ENCODE measurements at places on chromosomes 1 and 21.

GRCh38 chr1:154353460-154353904 is 28.2 kb downstream of the ATP8B2 start:
- DNase-seq: no peak

DNA sequence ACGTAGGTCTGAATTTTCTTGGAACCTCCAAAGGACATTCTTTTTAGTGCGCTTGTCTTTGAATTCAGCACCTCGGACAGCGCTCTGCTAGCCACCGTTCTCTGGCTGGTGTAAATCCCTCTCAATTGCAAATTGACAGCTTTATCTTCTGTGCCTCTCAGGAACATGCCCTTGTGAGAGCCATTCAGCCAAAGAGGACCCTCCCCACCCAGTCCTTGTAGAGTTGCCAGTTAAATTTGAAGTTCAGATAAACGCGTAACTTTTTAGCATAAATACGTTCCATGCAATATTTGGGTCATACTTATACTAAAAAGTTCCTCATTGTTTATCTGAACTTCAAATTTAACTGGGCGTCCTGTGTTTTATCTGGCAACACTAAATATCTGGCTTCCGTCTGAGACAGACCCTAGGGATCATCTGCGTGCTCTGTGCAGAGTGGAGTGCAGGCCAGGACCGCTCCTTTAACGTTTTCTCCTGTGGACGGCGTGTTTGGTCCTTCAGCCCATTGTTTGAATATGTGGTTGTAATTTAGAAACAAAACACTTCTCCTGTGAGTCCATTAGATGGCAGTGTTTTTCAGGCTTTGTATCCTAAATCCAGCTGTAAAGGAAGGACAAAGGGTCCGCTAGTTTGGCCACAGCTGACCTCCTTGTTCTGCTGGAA is 7.0 kb downstream of the KCNAB2 start:
- peak; percentile 82 for DNase-seq

GRCh38 chr1:152917794-152918193 is 9.4 kb downstream of the IVL start:
- no peak for DNase-seq

DNA sequence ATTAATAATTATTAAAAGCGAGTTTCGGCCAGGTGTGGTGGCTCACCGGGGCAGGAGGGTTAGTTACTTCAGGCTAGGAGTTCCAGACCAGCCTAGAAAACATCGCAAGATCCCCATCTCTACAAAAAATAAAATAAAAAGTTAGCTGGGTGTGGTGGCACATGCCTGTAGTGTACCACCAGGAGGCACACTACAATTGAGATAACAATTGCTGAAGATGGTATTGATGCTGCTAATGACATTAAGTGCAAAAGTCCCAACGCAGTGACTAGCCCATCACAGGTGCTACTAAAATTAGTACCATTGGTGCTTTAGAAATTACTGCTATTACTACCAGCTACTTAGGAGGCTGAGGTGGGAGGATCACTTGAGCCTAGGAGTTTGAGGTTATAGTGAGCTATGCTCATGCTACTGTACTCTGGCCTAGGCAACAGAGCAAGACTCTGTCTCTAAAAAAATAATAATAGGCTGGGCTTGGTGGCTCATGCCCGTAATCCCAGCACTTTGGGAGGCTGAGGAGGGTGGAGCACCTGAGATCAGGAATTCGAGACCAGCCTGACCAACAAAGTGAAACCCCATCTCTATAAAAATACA is 156.6 kb downstream of the GREM2 start:
- no peak for DNase-seq

DNA sequence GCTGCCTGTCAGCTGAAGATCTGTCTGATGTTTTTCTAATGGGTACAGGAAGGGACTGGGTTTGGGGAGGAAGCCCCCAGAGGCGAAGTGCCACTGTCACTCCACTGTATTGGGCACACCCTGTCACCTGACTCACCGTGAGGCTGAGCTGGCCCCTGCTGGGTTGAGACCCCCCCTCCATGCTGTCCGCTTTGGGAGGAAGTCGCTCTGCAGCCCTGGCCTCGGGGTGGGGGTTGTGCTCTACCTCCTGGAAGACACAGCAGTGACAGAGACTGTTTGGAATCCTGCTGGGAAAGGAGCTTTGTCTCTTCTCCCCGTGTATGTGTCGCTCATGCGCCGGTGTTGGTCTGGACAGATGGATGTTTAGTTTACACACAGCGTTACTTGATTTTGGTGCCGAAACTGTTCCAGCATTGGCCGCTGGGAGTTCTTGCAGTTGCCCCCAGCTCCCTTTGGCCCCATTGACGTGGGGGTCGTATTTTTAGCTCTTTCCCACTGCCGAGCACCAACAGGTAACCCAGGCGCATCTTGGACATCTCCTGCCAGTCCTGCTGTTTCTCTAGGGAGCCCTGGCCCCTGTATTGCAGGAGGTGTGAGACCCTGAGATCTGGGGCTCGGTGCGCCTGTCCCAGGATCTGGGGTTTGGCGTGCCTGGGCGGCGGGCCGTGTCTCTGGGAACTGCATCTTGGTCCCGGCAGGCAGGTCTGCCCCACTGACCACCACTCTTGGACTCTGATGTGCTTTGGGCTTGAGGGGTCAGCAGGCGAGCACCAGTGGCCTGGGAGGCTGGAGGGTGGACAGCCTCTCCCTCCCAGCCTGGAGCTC is 30.3 kb downstream of the SLX9 start:
- DNase-seq: no peak

DNA sequence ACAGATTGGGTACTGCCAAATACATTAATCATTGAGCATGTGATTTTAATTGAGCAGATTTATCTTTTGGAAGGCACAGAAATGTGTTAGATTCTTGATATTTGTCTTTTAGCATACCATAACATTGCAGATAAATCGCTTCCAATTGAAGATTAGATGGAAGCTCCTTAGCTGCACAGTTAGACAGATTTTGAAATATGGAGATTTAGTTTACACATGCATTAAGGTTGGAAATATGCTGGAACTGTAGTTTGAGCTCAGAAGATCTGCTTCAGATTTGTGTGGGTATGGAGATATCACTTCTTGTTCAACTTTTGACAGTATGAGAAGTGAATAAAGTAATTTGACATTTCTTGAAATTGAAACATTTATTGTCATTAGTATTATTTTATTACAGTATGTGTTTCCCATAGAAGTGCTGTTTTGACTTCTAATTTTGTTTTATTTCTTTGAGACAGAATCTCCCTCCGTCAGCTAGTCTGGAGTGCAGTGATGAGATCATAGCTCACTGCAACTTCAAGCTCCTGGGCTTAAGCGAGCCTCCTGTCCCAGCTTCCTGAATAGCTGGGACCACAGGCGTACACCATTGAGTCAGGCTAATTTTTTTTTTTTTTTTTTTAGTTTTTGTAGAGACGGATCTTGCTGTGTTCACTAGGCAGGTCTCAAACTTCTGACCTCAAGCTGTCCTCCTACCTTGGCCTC is 29.1 kb downstream of the THRAP3 start:
- DNase-seq: no peak

- DNase-seq: no peak
Observed at GRCh38 chr1:93635614-93636543, 45.8 kb downstream of the BCAR3 start.

Measured in sciatic nerve (tissue), 2 donors.